Mesenteric fat pad (tissue), 1 donor: ENCODE measurements at places on chromosomes 16 and 17. TPM values are rescaled to one million over a fixed set of nuclear protein-coding genes. Genes with fewer than 3 reads are reported as not detected.
A peak's percentile ranks its signal among the peaks of the same experiment; 100 is the strongest.

DNA sequence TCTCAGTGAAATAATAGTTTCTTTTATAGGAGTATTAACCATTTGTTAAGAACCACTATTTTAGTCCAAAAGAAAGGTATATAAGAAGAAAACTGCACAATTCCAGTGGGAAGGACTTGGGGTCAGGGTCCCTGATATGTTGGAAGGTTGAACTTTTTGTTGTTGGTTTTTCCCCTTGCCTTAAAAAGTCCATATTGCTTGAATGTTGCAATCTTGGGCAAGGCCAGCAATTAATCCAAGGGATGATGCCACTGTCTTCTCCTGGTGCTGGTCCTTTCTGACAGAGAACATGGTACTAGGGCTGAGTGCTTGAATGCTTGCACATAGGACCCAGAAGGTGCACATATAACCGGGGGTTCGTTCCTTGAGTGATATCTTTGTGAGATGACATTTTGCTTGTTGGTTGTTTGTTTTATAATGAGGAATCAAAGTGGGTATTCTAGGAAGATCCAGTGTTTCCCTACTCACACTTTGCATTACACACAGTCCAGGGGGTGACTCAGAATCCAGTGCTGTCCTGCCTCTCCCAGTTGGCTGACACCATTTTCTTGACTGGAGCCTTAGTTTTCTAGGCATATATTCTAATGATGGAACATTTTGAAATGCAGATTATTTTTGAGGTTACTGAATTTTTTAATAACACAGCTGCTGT, 54.9 kb downstream of the SIAH1 start:
- DNase-seq = no peak

DNA sequence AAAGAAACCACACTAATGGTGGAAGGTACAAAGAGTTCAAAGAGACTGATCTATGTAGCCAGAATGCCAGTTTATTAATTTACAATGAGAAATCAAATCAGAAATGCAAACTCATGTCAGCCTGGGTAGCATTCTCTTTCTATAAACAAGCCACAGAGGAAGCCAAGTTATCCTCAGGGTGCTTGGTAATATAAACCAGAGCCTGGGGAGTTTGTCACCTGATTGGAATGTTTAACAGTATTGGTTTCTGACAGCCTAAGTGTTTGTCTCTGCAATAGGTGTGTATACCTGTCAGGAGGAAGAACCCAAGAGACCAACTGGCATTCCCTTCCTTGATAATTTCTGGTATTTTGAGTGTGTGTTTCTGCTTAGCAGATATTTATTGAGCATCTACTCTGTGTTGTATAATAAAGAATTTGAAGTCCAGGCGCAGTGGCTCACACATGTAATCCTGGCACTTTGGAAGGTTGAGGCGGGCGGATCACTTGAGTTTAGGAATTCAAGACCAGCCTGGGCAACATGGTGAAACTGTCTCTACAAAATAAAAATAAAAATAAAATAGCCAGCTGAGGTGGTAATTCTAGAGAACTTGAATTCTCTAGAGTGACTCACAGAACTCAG, 3.1 kb upstream of the C17orf58 start:
- no peak for DNase-seq

DNA sequence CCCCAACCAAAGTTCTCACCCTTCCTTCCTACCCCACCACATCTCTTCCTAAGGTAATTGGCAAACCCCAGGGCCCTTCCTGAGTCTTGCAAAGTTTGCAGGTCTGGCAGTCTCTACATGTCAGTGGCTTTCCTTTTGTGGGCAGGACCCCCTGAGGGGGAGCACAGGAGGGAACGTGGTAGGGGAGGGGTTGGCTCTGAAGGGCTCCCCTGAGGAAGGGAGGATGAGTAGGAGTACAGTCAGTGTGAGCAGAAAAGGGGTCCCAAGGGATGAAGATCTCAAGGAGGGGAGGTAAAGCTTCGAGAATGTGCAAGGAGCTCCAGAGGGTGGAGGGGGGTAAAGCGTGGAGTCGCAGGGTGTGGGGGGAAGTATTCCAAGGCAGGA, 206.9 kb downstream of the RAB11FIP4 start:
- peak; percentile 43 for DNase-seq

DNA sequence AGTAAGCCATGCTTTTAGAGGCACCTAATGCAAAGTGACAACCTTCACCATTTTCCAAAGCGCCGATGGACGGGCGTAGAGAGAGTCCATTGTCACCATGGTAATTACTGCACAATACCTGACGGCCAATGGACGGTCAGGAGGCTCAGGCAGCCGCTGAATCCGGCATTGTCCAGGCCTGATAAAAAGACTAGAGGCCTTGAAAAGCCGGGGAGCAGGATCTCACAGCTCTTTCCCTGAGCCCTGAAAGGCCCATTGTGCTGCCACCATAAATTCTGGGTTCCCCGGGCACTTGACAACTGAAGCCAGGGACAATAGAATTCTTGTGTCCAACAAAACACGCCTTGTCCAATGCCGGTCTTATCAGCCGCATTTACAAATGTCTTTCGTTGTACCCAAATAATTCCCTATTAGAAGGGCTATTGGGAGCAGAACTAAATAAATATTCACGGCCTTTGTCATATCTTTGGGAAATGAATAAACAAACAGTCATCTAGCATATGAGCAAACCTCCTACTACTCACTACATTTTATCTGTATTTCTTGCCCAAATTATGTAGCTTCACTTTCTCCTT, 62.4 kb downstream of the CDH11 start:
- no peak for DNase-seq

The CORO6 gene
- total RNA-seq = 7.1 TPM
